ENCODE measurements at places on chromosomes 16 and 17. TPM values are rescaled to one million over a fixed set of nuclear protein-coding genes. Genes with fewer than 3 reads are reported as not detected.

DNA sequence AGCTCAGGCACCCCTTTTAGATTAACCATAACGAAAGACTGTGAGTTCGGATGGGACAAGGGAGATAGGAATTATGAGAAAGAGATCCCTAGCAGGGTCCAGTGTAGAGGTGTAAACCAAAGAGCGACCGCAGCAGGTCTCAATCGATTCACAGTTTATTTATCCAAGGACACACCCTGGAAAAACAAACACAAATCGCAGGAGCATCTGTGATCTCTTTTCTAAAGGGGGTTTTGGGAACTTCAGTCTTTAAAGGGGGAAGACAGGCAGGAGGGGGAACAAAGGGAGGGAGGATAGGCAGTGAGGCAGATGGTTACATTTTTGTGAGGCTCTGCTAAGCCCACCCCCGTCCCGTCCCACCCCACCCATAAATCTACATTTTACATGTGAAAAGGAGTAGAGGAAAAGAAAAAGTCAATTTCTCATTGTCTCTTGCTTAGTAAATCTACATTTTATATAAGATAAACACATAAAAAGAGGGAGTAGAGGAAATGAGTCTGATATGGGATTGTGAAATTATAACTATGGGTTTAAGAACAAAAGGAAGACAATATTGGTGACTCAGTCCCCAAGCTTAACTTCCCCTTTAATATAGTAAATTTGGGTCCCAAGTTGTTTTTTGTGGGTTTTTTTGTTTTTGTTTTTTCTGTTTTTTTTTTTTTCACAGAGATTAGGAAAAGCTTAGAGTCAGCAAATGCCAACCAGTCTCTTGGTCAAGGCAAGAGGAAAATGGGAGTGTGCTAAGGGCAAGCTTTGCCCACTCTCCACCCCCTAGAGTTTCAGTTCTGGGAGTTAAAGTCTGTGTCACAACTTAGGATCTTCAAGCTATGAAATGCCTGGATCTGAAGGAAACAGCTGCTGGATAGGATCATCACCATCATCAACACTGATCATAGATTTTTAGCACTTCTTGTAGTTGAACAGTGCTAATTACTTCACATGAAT lies 160.9 kb upstream of the CDH5 start:
- peak; percentile 57 for DNase-seq

DNA sequence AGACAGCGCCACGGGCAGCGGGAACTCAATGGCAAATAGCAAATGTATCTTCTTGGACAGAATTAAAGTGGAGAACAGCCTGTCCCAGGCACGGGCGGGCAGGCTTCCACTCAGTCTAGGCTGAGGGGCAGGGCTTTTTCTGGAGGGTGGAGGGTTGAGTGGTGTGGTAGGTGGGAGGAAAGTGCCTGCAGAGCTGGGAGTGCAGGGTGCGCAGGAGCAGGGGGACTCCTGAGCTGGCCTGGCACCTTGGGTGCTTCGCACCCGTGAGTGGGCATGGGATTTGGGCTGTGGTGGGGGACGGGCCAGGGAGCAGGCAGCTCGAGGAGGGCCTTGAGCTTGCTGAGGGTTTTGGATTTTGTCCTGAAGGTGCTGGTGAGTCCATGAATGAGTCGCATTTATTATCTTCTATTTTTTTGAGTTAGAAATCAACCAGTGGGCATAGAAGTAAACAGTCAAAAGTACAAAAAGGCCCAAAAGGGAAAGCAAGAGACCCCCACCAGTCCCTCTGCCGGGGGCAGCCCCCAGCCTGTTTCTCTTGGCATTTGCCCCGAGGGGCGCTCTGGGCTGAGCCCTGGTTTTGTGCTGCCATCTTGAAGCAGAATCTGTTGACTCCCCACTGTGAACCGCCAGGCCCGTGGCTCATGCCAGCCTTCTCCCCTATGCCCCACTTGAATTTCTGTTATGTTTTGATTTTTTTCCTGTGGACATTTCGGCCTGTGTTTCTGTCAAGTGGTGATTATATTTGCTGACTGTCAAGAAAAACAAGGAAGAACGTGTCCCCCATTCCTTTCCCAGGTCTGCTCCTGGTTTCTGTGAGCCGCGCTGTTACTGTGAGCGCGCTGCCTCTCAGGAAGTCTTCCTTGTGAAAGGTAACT lies 8.2 kb downstream of the ADORA2B start:
- no peak for DNase-seq

GRCh38 chr17:9878786-9879525 lies 26.1 kb downstream of the RCVRN start:
- no peak for DNase-seq

SLC5A2 gene
- total RNA-seq, result not detected

HSD17B1 gene
- 7.4 TPM for total RNA-seq

TAC4 gene
- total RNA-seq, result not detected

- DNase-seq, result no peak
Measured at GRCh38 chr17:31508288-31509094, 117.0 kb downstream of the RAB11FIP4 start.
